Chondrocyte (in vitro differentiated cells): ENCODE measurements at places on chromosomes 6 and 20. TPM values are rescaled to one million over a fixed set of nuclear protein-coding genes. Genes with fewer than 3 reads are reported as not detected.
A peak's percentile ranks its signal among the peaks of the same experiment; 100 is the strongest.

DNA sequence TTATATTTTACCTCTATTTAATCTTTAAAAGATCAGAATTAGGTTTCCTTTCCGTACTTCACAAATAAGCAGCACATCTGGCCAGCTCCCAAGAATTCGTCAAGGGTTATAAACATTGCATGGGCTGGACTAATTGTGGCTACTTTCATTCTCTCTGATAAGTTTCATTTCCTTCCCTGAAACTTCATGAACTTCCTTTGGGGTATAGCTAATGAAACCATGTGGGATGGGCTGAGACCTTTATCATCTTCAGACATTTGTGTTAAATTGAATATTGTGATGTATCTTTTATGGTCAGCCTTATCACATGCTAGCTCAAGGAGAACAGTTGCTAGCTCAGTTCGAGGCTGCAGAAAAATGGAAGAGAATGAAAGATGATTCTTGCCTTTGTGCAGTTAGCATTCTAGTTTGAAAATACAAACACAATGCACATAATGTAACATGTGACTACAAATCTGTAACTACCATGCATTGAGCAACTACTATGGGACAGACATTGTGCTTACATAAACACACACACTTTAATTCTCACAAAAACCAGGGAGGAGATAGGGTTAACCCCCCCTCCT is 1.7 kb upstream of the GMPR start:
- DNase-seq: no peak
- no peaks in the 10 kb centered on the region for H3K27me3 ChIP-seq
- H3K27ac ChIP-seq: peak overlapping the region; percentile 58
- peaks cover 2% of the 10 kb centered on the region for H3K36me3 ChIP-seq
- H3K4me3 ChIP-seq: peak overlapping the region; percentile 11

The APCDD1L gene
- total RNA-seq: 20.7 to 26.3 TPM (median 22.5 TPM) in 3 replicates

- H3K27ac ChIP-seq: no peak overlapping the region
- DNase-seq: no peak
- H3K4me3 ChIP-seq: peak overlapping the region; percentile 74
- peaks cover 69% of the 10 kb centered on the region for H3K27me3 ChIP-seq
Observed at GRCh38 chr6:70956191-70956450, 739 bp downstream of the B3GAT2 start.

DNA sequence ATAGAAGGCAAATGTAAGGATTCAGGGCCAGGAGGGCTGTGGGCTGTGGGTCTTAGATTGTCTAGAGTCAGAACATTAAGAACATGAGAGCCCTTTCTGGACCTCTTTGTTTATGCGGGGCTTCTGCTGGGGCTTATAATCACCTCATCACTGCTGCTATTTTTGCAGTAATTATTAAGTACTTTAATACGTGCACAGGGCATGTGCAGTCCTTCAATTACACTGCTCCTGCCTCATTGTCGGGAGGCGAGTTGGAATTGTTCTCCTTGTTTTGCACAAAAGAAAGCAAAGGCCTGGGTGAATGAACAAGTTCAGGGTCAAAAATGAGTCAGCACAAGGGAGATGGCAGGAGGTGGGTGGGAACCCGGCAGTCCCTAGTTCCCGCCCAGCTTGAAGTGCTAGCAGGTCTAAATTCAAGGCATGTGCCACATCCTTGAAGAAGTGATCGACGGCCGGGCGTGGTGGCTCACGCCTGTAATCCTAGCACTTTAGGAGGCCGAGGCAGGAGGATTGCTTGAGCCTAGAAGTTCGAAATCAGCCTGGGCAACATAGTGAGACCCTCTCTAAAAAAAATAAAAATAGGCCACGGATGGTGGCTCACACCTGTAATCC is 34.4 kb upstream of the PTPN1 start:
- no peak for DNase-seq
- H3K36me3 ChIP-seq: no peaks in the 10 kb centered on the region
- no peaks in the 10 kb centered on the region for H3K4me1 ChIP-seq
- H3K27ac ChIP-seq: no peak overlapping the region
- no peaks in the 10 kb centered on the region for H3K27me3 ChIP-seq
- no peak overlapping the region for H3K4me3 ChIP-seq

DNA sequence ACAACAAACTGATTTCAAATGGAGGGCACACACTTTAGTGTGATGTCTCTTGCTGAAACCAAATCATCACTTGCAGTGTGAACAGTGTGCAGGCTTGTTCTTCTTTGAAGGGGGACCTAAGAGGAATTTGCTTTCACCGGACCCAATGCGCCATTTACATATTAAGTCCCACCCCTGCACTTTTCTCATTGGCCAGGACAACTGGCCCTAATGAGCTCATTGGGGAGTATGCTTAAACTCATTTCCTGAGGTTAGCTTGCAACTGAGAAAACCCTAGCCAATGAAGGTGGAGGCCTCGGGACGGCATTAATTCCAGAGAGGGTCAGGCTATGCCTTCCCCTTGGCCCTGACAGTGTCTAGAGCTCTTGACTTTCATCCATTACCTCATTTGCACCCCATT is 58.7 kb downstream of the VEGFA start:
- peak; percentile 12 for DNase-seq
- H3K27ac ChIP-seq: no peak overlapping the region
- no peak overlapping the region for H3K4me3 ChIP-seq
- H3K4me1 ChIP-seq: no peaks in the 10 kb centered on the region
- no peaks in the 10 kb centered on the region for H3K36me3 ChIP-seq

DNA sequence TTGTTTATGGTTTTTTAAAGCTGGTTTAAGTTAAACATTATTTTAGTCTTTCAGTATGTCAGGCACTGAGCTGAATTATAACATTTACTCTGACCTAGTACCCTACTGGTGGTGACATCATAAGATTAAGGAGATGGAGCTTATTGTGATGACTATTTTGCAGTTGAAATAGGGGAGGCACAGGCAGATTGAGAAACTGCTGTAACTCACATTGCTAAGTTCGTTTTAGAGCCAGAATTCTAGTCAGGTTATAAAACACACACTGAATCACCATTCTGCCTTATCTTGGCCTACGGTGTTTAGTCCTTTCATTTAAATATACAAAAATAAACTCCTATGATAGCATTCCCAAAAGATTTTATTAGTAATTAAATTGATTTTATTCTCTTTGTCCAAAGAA is 584.1 kb downstream of the TFAP2A start:
- H3K27me3 ChIP-seq: no peaks in the 10 kb centered on the region
- no peaks in the 10 kb centered on the region for H3K36me3 ChIP-seq
- no peak overlapping the region for H3K27ac ChIP-seq
- H3K4me1 ChIP-seq: no peaks in the 10 kb centered on the region
- H3K4me3 ChIP-seq: no peak overlapping the region

- no peak overlapping the region for H3K27ac ChIP-seq
- DNase-seq: no peak
- H3K4me3 ChIP-seq: peak overlapping the region; percentile 61
- peaks cover 1% of the 10 kb centered on the region for H3K36me3 ChIP-seq
- H3K27me3 ChIP-seq: peaks cover 65% of the 10 kb centered on the region
Observed at GRCh38 chr20:54172856-54173652, 732 bp downstream of the CYP24A1 start.

DNA sequence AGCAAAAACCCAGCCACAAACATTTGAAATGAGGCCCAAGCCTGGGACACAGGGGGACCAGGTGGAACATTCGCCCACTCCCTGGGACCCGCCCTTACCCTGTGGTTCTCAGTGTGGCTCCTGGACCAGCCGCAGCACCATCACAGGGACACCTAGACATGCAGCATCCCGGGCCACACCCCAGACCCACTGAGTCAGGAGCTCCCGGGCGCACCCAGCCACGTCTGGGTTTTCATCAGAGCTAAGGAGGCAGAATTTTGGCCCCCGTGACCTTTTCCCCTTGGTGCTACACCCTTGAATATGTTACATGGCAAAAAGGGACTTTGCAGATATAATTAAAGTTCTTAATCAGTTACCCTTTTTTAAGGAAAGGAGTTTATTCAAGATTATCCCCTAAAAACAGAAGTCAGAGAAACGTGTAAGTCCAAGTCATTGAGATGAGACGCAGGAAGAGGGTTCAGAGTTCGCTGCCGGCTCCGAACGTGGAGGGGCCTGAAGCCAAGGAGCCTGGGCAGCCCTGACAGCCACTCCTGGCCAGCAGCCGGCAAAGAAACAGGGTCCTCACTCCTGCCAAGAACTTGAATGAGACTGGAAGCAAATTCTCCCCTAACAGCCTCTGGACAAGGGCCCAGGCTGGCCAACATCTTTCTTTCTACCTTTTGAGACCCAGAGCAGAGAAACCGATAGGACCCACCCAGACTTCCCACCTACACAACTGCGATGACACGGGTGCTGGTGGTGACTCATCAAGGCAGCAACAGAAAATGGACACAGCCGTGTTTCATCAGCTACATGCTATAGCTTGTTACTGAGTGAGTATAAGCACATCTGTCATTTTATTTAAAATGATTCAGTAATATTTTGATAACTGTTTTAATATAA is 25.3 kb downstream of the BFSP1 start:
- peak overlapping the region; percentile 89 for H3K27ac ChIP-seq
- peaks cover 2% of the 10 kb centered on the region for H3K36me3 ChIP-seq
